ENCODE measurements at places on chromosomes 2 and 18.

GRCh38 chr2:237627441-237628246, at the start of gene LRRFIP1:
Gene LRRFIP1 (plus strand): TSS chr2:237627587. CDS start chr2:237627645, 58 bp downstream.
- DNase-seq: no peak

- DNase-seq: no peak
These were observed 213.9 kb downstream of the NDUFA10 start for GRCh38 chr2:239811111-239811781.

GRCh38 chr2:160931531-160931930, 228.7 kb upstream of the TANK start:
- no peak for DNase-seq

DNA sequence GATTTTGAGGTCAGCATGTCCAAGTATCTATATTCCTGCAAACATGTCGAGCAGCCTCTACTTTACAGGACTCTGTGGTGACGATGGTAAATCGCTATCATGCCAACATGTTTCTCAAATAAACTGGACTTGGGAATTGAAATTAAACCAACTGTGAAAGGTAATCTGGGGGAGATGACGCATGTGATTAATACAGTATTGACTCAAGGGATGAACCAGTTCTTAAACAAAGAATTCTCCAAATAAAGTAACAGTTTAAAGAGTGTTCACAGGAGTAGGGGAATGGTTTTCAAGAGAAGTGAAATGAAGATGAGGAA, 54.3 kb downstream of the THUMPD2 start:
- DNase-seq: no peak

DNA sequence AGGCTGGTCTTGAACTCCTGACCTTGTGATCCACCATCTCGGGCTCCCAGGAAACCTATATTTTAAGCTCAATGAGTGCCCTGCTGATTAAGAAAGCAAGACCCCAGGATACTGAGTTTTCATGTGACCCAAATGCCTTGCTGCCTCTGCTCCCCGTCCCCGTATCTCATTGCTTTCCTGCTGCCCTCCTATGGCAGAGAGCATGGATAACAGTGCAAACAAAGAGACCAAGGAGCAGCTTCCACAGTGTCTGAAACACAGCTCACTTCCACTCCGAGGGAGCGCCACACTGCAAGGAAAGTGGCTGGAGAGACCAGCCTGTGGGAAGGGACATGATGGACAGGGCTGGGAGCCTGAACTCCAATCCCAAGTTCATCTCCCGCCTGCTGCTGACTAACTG, 246.8 kb downstream of the TMEM182 start:
- DNase-seq: no peak

GRCh38 chr2:44148999-44149398, 19.7 kb upstream of the PPM1B start:
- no peak for DNase-seq

GRCh38 chr2:67329513-67329912, 67.6 kb upstream of the ETAA1 start:
- no peak for DNase-seq

DNA sequence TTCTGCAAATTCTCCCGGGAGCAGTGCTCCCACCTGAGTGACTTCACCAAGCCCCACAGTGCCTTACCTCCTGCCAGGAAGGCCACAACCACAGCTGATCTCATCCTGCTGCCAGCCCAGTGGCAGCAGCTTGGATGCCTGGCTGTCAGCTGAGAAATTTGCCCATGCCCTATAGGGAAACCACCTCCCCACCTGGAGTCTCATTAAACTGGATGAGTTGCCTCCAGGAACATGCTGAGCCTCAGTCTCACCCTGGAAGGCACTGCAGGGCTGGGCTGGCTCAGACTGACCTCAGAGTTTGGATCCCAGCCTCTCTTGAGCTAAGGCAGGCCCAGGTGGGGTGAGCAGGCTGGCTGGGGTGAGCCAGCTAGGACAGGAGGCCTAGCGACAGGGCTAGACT, 23.3 kb downstream of the REEP1 start:
- DNase-seq: no peak

DNA sequence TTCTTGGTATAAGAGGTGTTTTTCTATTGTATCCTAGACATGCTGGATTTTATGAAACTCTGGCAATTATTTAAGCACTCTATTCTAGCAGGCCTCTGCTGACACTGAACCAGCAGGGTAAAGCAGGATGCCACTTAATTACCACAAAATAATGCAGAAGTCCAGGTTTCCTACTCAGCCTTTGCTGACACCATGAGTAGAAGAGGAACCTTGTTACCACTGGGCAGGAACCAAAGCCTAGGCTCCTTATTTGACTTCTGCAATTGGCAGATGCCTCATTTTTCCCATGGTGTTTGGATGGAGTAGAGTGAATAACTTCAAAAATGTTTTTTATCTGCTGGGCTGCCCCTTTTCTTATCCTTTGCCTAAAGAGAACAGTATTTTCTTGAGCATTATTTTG, 60.8 kb downstream of the THNSL2 start:
- DNase-seq: no peak

- DNase-seq: no peak
These were observed 34.7 kb upstream of the RMND5A start for GRCh38 chr2:86685351-86685750.

DNA sequence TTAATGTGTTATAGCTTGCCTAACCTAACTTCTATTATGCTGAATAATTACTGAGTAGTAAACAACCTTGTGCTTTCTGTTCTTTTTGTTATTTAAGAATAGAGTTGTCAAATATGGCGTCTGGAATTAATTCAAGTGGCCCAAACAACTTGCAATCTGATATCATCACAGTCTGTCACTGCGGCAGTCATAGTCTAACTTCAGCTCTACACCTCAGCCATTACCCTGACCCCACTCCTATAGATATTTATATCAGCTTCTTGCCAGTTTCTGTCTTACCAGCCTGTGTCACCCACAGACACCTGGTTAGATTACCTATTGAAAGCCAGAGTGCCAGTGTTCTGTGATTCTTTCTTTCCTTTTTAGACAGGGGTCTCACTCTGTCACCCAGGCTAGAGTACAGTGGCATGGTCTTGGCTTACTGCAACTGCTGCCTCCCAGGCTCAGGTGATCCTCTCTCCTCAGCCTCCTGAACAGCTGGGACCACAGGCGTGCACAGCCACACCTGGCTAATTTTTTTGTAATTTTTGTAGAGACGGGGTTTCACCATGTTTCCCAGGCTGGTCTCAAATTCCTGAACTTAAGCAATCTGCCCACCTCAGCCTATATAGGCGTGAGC, 14.1 kb upstream of the KLHL41 start:
- no peak for DNase-seq

DNA sequence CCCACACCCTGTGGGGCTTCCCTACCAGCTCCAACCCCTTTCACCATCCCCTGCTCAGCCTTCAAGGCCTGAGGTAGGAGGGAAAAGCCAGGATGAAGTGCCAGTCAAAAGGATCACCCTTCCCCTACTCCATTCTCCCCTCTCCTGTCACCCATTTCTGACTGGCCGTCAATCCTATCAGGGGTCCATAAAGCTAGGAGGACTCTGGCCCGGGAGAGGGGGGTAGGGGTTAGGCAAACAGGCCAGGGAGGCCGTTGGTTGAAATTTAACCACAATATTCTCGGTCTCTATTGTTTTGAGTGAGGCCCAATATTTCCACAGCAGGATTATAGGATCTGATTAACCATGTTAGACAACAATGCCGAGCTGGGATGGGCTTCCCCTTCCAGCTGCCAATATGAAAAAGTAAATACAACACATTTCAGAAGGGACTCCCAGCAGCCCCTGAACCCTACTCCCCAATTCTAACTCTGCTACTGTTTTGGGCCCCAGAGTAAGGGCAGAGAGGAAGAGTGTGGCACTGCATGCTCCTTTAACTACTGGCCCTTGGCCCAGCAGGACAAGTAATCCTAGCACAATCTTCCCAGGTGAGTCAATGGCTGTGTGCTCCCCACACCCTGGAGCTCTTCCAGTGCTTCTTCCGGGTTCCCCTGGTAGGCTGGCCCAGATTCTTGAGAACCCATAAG, 10.6 kb upstream of the IHH start:
- peak; percentile 38 for DNase-seq

DNA sequence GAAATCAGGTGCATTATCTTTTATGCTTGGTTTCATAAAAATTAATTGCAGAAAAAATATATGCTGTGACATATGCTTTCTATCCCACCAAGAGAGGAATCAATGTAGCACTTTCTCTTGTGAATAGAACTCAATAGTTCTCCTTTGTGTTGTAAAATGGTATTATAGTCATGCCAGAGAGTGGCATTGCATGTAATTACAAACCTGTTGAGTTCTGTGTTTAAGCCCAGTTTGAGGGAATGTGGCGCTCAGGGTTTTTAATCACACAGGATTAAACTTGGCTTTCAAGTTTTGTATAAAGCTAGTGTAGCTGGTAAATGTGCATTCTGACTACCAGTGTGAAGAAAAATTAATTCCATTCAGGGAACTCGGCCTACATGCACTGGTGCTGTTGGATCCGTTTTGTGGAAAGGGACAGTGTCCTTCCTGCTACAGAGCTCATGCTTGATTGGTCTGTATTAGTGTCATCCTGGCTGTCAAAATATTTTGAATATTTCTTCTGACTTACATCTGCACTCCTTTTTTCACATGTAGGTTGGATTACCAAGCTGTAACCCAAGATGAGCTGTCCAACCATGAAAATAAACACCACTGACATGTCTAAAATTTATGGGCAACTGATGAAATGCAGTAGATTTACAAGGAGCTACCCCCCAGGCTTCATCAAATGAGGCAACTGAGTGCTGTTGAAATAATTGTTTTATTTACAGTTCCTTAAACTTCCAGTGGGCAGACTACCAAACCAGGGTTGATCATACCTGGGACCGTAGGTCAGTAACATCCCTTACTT, 80.3 kb downstream of the SLC4A3 start:
- no peak for DNase-seq

GRCh38 chr2:209426432-209426831, 2.6 kb downstream of the MAP2 start:
- DNase-seq: no peak

DNA sequence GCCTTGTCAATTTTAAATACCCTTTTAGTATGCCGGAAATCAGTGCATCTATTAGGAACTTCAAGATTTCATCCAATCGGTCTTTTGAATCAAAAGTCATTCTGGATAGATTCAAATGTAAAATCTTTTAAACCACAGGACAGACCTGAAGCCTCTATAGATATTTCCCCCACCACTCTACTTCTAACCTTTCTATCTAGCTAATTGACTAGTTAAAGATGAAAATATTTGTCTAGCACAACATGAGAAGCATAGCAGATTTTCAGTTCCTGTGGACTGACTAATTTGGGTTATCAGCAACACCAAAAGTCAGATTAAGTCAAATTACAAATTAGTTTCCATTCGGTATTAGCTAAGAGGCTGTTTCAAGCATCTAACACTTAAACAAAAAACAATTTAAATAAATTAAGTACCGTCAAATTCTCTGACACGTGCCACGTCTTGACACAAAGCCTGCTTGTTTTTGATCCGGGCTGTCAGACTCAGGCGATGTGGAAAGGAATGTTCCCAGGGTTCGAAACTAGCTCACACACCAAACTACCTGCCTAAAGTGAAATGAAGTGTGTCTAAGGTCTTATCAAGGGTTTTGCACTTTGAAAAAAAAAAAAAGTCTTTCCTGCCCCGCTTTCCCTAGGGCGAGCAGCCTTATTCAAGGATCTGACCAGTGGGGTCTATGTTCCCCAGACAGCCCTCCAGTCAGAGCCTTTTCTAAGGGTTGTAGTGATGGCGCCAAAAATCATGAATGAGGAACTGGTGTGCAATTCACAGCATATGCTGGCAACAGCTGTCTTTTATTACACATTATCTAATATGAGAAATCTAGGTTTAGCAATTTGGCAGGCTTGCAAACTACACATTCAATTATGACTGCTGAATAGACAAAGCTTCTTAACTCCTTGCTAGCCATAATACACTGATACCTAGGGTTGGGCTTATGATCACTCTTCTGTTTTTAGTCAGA, 4.7 kb downstream of the CYTIP start:
- DNase-seq: no peak

GRCh38 chr2:174965551-174965950, 39.6 kb downstream of the CHN1 start:
- DNase-seq: no peak

- DNase-seq: no peak
These were observed 21.6 kb downstream of the PMAIP1 start for GRCh38 chr18:59921384-59921891.

DNA sequence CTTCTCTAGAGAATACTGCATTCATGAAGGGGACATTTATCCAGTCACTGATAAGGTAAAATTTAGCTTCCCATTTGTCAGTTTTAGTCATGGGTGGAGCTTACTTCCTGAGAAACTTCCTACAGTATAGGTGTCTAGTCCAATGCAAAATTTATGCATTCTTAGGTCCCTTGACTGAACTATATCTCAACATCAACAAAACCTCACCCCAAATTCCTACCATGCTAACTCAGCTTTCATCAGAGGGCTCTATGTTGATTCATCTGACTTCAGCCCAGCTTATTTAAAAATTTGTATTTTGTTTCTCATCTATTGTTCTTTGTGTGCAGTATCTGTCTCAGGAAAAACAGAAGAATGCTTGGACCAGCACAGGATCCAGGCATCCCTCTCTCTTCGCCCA, 296.4 kb upstream of the ACVR2A start:
- no peak for DNase-seq

- DNase-seq: no peak
These were observed 58.7 kb downstream of the STEAP3 start for GRCh38 chr2:119282146-119282995.

GRCh38 chr2:224412141-224413015, 10.5 kb upstream of the FAM124B start:
- peak; percentile 60 for DNase-seq

DNA sequence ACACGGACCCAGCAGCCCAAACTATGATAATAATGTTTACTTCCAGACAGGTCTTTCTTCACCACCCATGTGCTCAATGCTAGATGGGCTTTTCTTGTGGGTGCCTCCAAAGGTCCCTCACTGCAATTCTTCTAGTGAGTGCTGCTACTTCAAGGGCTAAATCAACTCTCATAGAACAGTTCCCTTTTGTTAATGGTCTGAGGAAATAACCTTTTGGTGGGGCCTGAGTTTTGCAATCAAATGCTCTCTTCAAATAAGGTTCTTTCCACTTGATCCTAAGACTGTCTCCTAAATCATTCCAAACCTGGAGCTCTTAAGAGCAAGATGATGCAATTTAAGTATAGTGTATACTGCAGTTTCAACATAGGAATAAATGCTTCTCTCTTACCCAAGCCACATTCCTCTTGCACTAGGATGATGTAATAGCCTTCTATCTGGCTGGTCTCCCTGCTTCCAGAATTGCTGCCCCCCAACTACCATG, 6.0 kb downstream of the NEMP2 start:
- no peak for DNase-seq

DNA sequence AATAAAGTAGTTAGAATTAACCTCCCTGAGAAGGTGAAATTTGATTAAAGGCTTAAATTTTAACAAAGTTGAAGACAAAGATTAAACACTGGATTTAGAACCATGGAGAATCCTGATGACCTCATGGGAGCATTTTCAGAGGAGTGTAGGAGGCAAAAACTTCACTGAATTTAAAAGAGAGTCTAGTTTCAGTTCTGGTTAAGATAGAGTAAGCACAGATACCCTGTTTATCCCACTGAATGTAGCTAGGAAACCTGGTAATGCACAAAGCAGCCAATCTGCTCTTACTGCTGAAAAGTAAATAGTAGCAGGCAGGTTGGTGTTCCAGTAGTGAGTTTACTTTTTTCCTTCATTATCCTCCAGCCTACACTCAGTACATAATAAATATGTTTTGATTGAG, 654.9 kb upstream of the SYT4 start:
- no peak for DNase-seq
